Neural crest cell (in vitro differentiated cells): ENCODE measurements at places on chromosomes 11 and 22. TPM values are rescaled to one million over a fixed set of nuclear protein-coding genes. Genes with fewer than 3 reads are reported as not detected.
A peak's percentile ranks its signal among the peaks of the same experiment; 100 is the strongest.

DNA sequence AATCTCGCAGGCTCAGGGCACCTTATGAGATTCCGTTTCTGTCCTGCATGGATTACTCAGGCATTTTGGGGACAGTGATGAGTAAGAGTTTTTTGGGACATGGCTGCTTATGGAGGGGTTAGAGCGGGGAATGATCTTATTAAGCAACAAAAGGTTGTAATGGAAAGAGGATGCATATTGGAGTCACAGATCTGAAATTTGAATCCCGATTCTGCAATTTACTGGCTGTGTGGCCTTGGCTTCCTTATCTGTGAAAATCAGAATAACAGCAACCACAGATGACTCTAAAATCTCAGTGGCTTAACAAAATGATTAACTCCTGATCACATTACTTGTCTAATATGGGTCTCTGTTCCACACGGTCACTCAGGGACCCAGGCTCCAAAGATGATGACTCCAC lies 5.8 kb downstream of the TSPAN18 start:
- peaks cover 2% of the 10 kb centered on the region for H3K36me3 ChIP-seq
- no peak overlapping the region for H3K27ac ChIP-seq
- H3K4me3 ChIP-seq, result peak overlapping the region; percentile 20
- DNase-seq, result no peak

DNA sequence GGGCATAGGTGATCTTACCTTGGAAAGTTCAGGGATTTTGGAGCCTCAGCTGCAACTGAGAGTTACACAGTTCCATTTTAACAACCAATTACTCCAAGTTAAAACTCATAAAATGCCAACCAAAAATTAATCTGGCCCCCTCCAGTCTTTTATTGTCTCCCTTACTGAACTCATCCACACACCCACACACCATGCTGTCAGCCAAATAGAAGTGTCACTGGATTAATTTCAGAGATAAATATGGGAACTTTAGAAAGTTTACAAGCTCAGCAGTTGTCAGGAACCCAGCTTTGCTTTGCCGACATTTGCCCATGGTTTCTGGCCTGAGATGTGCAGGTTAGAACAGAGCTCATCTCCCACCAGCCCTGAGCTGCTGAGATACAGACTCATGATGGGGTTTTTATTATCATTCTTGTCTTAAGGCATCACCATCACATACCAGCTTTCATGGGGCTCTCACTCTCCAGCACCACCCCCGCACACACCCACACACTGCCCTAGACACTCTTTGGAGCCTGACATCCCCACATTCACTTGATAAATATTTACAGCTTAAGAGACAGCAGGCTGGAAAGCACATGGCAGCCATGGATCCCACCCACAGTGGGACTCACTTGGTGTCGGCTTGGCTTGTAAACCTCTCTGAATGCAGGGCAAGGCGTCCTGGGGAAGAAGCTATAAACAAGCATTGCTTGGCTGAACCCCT lies 23.7 kb upstream of the CTR9 start:
- no peak for DNase-seq
- peak overlapping the region; percentile 7 for H3K4me3 ChIP-seq
- H3K4me1 ChIP-seq, result peaks cover 15% of the 10 kb centered on the region
- H3K27ac ChIP-seq, result peak overlapping the region; percentile 20

GRCh38 chr22:43004362-43005035 lies 10.4 kb downstream of the PACSIN2 start:
- H3K4me1 ChIP-seq, result peaks cover 72% of the 10 kb centered on the region
- peaks cover 2% of the 10 kb centered on the region for H3K36me3 ChIP-seq
- no peaks in the 10 kb centered on the region for H3K27me3 ChIP-seq
- no peak overlapping the region for H3K27ac ChIP-seq

DNA sequence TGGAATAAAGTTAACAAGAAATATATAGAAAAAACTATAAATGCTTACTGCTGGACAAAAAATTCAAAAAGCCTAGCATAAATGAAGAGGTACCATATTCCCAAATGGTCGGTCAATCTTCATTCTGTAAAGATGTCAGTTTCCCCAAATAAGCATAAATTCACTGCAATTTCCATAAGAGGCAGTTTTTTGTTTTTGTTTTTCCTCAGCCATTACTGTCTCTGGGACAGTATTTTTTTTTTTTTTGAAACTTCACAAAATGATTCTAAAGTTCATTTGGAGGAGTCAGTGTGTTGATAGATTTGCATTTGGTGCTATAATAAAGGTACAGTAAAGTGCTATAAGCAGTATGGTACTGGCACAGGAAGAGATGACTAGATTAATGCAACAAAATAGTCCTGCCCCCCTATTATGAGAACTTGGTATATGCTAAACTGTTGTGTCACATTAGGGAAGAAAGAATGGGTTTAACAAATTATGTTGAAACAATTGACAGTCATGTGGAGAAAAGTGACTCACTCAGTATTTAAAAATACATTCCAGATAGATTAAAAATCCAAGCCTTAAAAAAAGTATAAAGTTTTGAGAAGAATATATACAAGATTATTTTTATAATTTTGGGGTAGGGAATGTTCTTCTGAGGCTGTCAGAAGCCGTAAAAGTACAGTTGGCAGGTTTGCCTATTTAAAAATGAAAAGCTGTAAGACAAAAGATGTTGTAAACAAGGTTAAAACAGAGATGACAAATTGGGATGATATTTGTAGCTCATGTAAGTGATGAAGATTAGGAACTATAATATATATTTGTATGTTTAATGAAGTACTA lies 2.6 kb upstream of the FTH1 start:
- peaks cover 57% of the 10 kb centered on the region for H3K4me1 ChIP-seq
- H3K36me3 ChIP-seq, result peaks cover 11% of the 10 kb centered on the region
- H3K27me3 ChIP-seq, result no peaks in the 10 kb centered on the region
- no peak overlapping the region for H3K27ac ChIP-seq
- peak overlapping the region; percentile 98 for H3K4me3 ChIP-seq
- no peak for DNase-seq

Gene KRTAP5-8
- total RNA-seq, result 0.25 TPM in 1 of 2 replicates, not detected in the other

Gene SDF2L1
- 29.4 and 33.8 TPM in 2 replicates for total RNA-seq

Gene C11orf42
- not detected in 2 replicates for total RNA-seq

Gene OR52A1
- total RNA-seq, result not detected in 2 replicates
